ENCODE measurements at places on chromosomes 2 and 18.

DNA sequence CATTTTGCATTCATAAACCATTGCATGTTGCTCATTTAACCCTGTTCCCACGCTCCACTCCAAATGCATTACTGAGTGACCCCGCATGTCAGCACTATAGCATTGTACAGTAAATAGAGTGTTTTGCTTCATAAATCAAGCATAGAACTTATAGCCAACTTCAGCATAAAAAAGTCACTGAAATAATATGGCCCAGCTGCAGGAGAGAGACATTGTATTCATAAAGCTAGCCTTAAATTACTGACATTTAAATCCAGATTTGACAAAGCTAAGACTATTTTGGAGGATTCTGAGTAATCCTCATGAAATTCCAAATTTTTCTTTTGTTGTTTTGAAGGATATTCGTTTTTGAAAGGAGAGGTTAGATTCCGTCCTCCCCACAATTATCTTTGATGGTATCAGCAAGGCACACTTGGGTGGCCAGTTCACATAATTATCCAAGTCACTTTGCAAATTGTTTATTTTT is 320.9 kb upstream of the TCF4 start:
- DNase-seq, result no peak

DNA sequence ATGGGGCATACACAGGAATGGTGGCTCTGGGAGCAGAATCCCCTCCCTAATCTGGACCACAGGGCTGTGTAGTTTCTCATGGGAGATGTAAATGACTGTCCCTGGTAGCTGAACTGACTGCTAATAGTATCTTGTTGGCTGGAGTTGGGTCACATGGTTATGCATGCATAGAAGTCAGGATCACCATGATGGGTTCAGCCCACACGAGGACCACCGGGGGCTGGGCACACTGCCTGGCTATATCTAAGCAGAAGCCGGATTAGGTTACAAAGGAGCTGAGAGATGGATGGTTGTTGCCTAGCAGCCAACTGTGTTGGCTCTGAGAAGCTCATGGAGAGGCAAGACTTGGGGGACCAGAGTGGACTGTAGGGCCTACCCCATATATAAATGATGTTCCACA is 6.7 kb upstream of the MAP3K2 start:
- DNase-seq, result no peak

DNA sequence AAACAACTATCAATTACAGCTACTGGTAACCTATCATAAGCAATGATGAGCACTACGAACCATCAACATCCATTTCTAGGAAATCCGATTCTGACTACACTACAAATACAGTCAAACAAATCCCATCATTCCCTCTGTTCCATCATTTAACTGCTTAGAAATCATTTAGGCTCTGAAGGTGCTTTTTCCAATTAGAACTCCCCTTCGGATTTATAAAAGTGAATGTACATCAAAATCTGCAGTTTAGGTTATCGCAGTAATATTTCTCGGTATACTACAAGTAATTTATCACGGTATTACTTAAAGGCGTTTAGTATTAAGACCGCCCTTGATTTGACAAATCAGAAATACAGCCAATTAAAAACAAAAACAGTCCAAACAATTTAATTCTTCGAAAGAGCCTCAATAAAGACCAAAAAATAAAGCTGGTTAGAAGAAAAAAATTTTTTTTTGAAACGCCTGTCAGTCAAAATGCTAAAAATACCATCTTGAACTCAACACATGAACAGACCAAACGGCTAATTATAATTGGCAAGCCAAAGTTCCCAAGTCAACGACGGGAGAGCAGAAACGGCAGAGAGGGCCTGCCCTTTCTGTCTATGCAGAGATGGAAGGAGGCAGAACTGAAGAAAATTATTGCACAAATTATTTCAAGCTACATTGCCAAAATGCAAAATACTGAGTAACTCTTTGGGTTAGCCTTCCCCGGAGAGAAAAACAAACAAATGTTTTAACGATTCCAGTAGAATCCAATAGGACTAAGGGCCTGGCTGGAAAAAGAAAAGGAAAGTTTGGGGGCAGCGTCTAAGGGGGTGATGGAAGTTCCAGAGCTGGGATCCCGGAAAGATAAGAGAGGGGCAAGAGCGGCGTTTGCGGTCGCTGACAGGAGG is 1.2 kb downstream of the VPS54 start:
- DNase-seq, result no peak

DNA sequence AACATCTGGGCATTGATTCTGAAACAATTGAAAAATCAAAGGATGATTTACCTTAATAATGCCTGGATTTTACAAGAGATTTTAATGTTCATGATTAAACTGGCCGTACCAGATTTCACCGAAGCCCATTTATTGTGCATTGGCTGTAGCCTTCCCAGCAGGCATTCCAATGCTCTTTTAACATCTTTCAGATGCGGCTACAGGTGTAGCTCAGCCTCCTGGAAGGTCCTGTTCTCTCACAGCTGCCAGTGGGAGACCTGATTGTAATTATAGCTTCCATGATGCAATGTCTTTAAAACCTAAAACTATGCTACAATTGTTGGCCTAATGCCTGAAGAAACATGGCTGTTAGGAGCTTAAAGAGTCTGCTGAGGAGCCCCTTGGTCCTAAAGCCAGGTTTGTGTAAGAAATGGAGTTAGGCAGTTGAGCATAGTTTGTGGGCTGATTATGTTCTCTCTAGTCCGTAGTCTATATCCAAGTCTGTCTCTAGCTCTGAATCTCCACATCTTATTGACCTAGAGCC is 147.4 kb downstream of the CERS6 start:
- DNase-seq, result no peak

DNA sequence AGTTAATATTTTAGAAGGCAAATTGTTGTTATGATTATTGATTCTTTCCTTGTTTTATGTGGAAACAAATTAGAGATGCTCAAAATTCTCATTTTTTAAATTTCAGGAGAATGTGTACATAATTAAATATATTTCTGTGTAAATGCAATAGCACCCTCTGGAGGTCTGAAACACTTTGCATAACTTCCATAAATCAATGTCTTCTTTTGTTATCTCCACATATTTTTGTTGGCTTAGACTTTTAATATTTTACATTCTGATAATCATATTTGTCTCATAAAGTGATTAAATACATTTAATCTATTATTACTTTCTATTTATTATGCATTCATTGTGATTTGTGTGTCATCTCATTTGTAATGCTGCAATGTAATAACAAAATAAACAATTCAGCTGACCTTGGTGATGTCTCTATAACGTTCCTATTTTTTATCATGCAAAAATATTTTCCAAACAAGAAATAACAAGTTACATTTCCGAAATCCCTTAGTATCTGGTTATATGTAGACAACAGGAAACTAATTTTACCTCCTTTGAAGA is 201.8 kb upstream of the GALNT5 start:
- no peak for DNase-seq

GRCh38 chr2:242056026-242056425 is 186.5 kb downstream of the RTP5 start:
- DNase-seq, result no peak

GRCh38 chr2:63514237-63514716 is 74.0 kb downstream of the WDPCP start:
- DNase-seq, result no peak

DNA sequence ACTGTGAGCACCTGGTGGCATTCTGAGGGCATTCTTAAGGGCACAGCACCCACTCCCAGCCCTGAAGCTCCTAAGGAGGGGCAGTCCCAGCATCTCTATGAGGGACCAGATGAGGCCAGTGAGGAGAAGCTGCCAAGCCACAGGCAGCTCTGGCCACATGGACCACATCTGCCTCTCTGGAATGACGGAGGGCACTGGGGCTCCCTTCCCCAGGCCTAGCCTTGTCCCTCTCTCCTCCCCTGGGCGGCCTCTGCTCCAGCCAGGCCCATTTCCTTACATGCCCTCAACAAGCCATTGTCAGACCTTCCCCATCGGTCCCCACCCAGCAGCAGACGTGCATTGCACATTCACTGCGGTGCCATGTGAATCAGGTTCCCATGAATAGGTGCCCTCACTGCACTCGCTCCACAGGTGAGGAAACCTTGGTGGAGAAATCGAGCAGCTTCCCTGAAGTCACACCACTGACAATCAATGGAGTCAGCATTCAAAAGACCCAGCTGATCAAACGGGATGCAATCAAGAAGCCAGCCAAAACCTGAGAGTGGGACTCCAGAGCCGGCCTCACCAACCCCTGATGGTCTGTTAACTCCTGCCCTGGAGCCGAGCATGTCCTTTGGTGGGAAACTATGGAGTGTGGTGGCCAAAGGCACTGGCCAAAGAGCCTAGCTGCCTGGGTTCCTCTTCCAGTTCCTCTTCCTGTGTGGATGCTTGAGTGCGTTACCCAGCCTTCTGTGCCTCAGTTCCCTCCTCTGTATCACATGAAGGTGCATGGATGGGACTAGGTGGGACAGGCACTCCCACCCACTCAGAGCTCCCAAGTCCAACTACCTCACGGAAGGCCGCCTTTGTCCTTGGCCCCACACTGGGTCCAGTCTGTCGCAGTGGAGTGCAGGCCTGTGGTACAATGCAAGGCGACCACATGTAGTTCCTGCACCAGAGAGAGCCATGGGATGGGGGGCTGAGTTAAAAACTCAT is 147.3 kb downstream of the ZFP36L2 start:
- DNase-seq, result no peak

- DNase-seq, result no peak
Measured at GRCh38 chr18:79334496-79335233, 61.1 kb upstream of the NFATC1 start.

- no peak for DNase-seq
Measured at GRCh38 chr2:97664636-97664970, 759 bp upstream of the ACTR1B start.

DNA sequence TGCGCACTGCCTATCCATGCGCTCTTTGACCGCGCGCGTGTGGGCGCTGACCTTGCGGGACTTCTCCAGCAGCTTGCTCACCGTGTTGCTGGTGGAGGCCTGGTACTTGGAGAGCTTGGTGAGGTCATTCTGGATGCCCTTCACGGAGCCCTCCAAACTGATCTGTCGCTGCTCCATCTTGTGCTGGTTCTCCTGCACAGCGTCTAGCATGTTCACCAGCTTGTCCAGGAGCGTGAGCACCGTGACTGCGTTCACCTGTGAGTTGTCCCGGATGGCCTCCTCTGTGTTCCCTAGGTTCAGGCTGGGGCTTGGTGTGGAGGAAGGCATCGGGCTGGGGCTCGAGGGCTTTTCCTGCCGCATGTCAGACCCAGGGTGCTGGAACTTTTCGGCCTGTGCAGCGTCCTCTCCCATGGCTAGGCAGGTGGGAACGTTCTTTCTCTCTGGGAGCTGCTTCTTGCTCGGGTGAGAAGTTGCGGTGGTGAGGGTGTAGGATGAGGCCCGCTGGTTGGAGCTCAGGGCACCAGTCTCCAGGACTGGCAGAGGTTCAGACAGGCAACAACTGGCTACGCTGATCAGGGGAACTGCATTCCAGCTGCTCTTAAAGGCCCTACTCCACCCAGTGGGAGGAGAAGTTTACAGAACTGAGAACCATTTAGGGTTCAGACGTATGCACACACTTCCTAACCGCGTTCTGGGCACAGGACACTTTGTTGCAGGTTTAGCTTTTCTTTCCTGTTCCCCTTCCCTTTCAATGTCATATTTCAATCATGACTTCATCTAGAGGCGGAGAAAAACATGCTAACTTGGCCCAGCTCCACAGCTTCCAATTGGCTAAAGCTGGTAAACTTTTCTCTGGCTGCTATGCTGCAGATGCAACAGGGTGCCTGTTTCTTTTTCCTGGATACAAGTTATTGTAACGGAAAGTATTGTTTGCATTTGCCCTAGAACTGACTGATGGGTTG is at the start of gene CAVIN2:
CAVIN2 (minus strand) TSS at position 574 of the 962 bp plus-strand sequence; CDS start at position 411, 163 bp downstream.
- no peak for DNase-seq

- DNase-seq, result no peak
Measured at GRCh38 chr2:216615298-216616082, 17.7 kb upstream of the IGFBP2 start.

- DNase-seq, result no peak
Measured at GRCh38 chr2:205767617-205768016, 85.3 kb downstream of the NRP2 start.

- DNase-seq, result no peak
Measured at GRCh38 chr2:47225061-47225783, 70.1 kb upstream of the STPG4 start.

DNA sequence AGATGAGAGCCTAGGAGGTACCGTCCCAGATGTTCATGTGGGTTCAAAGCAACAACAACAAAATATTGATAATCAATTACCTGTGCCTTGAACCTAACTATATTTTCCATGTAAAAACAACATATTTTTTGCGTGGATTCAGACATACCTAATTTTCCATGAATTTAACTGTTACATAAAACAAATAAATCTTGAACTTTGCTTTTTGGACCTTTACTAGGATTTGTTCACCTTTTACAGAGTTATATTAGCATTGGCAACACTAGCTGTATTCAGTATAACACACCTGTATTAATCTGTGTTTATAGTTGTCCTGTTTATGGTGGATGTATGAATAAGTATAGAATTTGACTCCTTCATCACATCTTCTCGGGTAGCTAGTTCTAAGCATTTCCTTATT is 115.8 kb upstream of the STON1 start:
- DNase-seq, result no peak

DNA sequence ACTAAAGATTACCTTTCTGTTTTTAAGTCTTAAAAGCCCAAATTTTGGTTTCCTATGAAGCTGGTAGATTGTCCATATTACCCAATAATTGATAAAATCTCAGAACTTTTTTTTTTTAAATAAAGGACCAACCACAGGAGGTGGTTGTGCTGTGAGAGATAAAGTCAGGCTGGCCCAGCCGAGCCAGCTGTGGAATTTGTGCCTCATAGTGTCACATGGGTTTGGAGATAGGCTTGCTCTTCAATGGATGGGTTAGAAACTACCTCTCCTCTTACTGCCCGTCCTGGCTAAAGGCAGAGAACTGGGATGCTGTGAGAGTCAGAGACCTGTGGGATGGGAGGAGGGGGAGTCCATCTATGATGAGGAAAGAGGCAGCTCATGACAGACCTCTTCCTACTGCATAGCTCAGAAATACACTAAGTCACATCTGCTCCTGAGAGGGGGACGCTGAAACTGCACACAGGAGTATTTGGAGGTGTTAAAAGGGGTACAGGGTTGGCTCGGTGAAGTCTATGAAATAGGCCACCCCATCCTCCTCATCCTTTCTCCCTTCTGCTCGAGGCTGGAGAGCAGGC is 99.7 kb upstream of the MGAT4A start:
- no peak for DNase-seq

DNA sequence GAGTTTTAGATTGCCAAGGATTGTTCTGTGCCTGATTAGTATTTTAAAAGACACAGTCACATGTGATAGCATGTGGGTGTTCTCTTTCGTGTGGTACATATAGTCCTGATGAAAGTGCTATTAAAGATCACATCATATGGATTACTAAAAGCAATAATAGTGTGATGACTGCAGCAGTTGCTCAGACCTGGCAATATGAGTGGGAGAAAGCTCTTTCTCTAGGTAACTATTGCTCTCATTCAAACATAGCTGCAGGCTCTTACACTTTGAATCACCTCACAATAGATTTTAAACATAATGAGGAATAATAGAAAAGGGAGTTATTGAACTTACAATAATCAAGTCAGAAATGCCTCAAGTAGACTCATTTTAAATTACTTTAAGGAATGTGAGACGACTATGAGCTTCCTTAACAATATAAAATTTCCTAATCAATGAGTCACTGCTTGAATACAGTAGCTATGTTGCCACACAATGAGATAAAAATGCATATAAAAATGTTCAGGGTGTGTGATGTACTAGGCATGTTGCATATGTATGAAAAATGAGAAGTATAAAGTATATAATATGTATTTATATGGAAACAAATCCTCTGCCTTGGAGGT is 452.1 kb downstream of the TMX3 start:
- no peak for DNase-seq

All from stimulated activated CD4-positive, alpha-beta T cell treated with anti-CD3 and anti-CD28 coated beads, Interleukin-1b, Interleukin-23, amount 100 ng/mL, for 4 hours (primary cell).